Fibroblast of villous mesenchyme (primary cell): ENCODE measurements at places on chromosomes 7 and 10. TPM values are rescaled to one million over a fixed set of nuclear protein-coding genes. Genes with fewer than 3 reads are reported as not detected.

- no peak for DNase-seq
Observed at GRCh38 chr10:5746197-5746596, 61.6 kb downstream of the TASOR2 start.

GRCh38 chr10:116845823-116846222, 3.5 kb upstream of the ENO4 start:
- DNase-seq: no peak

DNA sequence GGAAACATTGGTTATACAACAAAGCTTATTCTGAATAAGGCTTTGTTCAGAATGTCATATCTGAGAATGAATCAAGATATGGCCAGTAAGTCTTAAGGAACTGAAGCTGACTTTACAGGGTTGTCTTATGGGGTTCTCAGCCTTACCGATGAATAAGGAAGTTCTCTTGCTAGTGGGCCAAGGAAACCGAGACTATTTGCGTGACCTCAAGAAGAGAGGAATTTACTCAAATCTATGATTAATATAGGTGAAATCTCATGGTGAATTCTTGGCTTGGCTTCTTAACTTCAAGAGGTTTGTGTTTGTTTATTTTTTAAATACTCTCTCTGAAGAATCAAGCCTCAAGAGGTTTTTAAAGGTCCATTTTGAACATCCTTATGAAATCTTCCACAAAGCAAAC, 4.7 kb upstream of the MRLN start:
- no peak for DNase-seq

GRCh38 chr7:141484907-141485306, 66.3 kb upstream of the AGK start:
- no peak for DNase-seq

DNA sequence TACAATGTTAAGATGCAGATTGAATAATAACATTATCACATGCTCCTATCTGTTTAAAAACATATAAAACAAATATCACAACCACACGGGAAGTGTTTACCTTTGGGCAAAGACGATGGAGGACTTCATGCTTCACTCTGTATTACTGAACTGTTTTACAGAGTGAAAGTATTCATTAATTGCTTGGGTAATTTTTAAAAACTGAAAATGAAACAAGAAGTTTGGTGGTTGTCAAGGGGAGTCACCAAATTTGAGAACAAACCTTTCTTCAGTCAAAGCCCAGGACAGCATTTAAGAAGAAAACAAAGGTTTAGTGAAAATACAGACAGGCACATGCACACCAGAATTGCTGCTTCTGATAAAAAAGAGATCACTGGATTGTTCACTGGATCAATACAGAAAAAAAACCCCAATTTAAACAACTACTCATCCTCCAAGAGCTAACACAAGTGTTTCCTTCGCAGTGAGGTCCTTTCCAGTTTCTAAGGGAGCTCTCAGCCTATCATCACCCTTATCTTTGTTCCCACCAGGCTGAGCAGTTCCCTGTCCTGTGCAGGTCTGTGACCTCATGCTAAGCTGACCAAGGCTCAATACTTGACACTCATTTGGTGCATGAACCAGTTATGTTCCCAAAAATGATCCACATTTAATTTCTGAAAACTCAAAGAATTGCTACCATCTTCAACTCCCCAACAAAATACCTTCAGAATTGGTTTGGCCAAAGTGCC, 8.8 kb downstream of the PARP12 start:
- no peak for DNase-seq

RARRES2 gene
- 139 and 185 TPM in 2 replicates for total RNA-seq

TMEM213 gene
- total RNA-seq: not detected in 2 replicates

XRCC2 gene
- total RNA-seq: 2.6 and 3.5 TPM in 2 replicates
